ENCODE measurements at places on chromosomes 7 and 10. TPM values are rescaled to one million over a fixed set of nuclear protein-coding genes. Genes with fewer than 3 reads are reported as not detected.

COL17A1 gene
- total RNA-seq, result 0.45 TPM

TRPV5 gene
- total RNA-seq, result not detected

DNA sequence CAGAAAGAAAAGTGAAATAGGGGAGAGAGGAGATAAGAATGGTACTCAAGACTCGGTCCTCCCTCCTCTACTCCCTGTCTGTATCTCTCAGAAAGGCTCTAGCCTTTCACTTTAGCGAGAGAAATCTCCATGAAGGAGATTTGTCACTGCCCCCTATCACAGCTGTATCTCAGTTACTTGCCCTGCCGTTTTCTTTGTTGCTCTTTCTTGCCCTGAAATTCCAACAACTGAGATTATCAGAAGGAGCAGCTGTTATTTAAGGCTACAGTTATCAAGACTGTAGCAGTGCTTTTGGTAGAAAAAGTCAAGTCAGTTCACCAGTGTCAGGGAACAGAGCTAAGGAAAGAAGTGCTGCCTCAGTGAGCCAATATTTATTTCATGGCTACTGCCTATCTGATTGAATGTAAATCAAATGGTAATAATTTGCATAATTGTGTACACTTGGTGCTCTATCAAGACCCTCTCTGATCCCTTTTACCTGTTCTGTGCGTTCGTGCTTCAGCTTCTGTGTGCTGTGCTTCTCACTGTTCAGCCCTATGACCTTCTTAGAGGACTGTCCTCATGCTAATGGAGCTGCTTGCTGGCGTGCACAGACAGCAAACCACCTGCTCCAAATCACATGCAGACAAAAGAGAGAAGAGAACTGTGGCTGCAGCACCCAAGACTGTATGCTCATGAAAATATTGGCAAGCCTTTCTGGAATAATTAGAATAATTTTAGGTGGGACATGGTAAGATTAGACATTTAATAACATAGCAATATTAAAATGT, 180.2 kb upstream of the FAM3C start:
- no peak overlapping the region for H3K4me3 ChIP-seq
- no peak for DNase-seq
- no peaks in the 10 kb centered on the region for H3K4me1 ChIP-seq
- H3K36me3 ChIP-seq, result no peaks in the 10 kb centered on the region

- no peak overlapping the region for H3K4me3 ChIP-seq
- no peaks in the 10 kb centered on the region for H3K36me3 ChIP-seq
- no peaks in the 10 kb centered on the region for H3K4me1 ChIP-seq
- H3K27ac ChIP-seq, result no peak overlapping the region
- H3K27me3 ChIP-seq, result no peaks in the 10 kb centered on the region
These were observed 489.2 kb downstream of the MDFIC start for GRCh38 chr7:115410972-115411686.

DNA sequence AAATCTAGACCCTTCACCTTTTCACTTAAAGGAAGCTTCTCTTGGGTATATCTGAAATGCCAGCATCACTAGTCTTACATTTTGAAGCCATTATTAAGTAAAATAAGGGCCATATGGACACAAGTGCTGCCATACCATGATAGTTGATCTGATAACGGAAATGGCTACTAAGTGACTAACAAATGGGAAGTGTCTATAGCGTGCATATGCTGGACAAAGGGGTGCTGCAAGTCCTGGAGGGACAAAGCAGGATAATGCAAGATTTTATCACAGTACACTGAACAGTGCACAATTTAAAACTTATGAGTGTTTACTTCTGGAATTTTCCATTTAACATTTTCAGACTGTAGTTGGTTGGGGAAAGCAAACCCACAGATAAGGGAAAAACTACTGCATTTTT, 117.9 kb downstream of the ELMO1 start:
- H3K27ac ChIP-seq, result no peak overlapping the region
- DNase-seq, result no peak
- no peaks in the 10 kb centered on the region for H3K4me1 ChIP-seq
- H3K4me3 ChIP-seq, result no peak overlapping the region
- no peaks in the 10 kb centered on the region for H3K27me3 ChIP-seq
- no peaks in the 10 kb centered on the region for H3K36me3 ChIP-seq

DNA sequence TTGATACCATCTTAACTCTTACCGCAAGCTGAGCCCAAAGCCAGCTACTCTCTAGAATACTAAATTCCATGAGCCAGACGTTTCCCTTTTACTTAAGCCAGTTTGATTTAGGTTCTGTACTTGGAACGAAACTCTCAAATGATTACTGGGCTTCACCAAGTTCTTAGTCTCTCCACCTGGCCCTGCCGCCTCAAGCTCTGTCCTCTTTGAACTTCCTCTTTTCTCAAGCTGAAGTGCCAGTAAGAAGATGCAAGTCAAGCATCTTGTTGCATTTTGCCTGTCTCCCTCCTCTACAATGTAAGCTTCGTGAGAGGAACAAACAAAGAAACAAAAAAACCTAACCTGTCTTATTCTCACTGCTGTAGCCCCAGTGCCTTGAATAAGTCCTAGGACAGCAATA, 358.2 kb upstream of the NPVF start:
- H3K36me3 ChIP-seq, result no peaks in the 10 kb centered on the region
- DNase-seq, result no peak
- H3K27me3 ChIP-seq, result peaks cover 2% of the 10 kb centered on the region
- H3K27ac ChIP-seq, result no peak overlapping the region
- no peak overlapping the region for H3K4me3 ChIP-seq

- DNase-seq, result no peak
- H3K4me3 ChIP-seq, result no peak overlapping the region
- peaks cover 24% of the 10 kb centered on the region for H3K4me1 ChIP-seq
- no peaks in the 10 kb centered on the region for H3K27me3 ChIP-seq
- H3K36me3 ChIP-seq, result peaks cover 3% of the 10 kb centered on the region
- no peak overlapping the region for H3K27ac ChIP-seq
These were observed 3.5 kb downstream of the GSTO1 start for GRCh38 chr10:104258209-104258608.

DNA sequence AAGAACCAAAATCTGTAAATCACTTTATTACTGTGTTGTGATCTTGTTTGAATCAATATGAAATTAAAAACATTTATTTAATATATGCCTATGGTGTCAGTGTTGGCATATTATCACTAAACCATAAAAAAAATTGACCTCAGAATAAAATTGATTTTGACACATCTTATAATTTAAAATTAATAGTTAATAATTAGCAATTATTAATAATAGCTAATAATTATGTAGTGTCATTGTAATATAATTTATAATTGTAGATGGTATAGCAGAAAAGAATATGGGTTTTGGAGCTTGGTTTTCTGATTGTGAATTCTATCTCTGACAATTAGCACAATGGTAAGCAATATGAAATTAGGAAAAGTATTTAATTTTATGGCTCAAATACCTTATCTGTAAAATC, 89.4 kb upstream of the CNTNAP2 start:
- H3K27ac ChIP-seq, result no peak overlapping the region
- no peak for DNase-seq
- no peaks in the 10 kb centered on the region for H3K36me3 ChIP-seq
- no peak overlapping the region for H3K4me3 ChIP-seq
- H3K27me3 ChIP-seq, result no peaks in the 10 kb centered on the region

GRCh38 chr7:151869109-151869428, 7.8 kb downstream of the PRKAG2 start:
- H3K4me1 ChIP-seq, result no peaks in the 10 kb centered on the region
- no peak overlapping the region for H3K4me3 ChIP-seq
- no peaks in the 10 kb centered on the region for H3K27me3 ChIP-seq
- no peak overlapping the region for H3K27ac ChIP-seq
- DNase-seq, result no peak

GRCh38 chr7:92671505-92672169, 81.4 kb upstream of the FAM133B start:
- H3K27ac ChIP-seq, result no peak overlapping the region
- H3K27me3 ChIP-seq, result no peaks in the 10 kb centered on the region
- H3K4me1 ChIP-seq, result no peaks in the 10 kb centered on the region
- H3K4me3 ChIP-seq, result no peak overlapping the region

DNA sequence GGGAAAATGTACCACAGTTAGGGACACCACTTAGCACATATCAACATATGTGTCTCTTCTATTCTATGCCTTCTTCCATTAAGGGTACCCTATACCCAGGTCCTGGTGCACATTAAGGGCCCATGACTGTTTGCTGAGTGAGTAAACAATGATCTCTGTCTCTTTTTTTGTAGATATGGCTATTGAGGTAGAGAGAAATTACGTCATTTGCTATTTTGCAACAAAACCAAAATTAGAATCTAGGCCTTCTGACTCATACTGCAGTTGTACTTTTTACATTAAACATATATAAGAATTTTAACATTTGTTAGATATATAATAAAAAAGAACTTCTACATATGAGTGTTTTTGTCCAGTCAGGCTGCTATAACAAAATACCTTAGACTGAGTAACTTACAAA, 683.2 kb upstream of the LRRN3 start:
- no peaks in the 10 kb centered on the region for H3K27me3 ChIP-seq
- DNase-seq, result no peak
- no peak overlapping the region for H3K27ac ChIP-seq
- H3K4me1 ChIP-seq, result no peaks in the 10 kb centered on the region
- H3K36me3 ChIP-seq, result no peaks in the 10 kb centered on the region
- no peak overlapping the region for H3K4me3 ChIP-seq

DNA sequence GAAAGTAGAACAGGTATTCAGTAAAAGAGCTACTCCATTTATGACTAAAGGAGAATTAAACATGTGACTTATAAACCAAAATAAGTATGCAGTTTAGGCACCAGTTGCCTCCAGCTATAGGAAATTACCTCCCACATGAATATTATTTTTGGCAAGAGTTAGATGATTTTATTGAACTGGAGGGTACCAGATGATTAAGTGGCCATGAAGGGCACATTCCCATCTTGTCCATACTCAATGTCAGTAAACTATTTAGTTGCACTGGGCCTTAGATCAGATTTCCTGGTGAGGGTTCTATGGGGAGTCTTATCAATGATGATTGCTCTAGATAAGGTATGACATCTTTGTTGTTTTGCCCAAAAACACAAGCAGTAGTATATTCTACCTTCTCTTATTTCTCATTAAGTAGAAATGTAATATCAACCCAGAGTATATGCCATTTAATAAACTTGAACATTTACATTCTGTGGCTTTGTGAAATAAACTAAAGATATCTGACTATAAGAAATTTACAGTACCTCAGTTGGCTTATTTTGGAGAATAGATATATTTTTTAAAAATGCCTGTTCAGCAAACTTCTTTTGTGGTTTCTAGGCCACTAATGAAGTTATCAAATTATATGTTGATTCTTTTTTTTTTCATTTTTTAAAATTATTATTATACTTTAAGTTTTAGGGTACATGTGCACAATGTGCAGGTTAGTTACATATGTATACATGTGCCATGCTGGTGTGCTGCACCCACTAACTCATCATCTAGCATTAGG, 145.3 kb downstream of the SEMA3A start:
- no peak overlapping the region for H3K27ac ChIP-seq
- peaks cover 48% of the 10 kb centered on the region for H3K4me1 ChIP-seq
- no peak for DNase-seq
- H3K36me3 ChIP-seq, result peaks cover 2% of the 10 kb centered on the region

DNA sequence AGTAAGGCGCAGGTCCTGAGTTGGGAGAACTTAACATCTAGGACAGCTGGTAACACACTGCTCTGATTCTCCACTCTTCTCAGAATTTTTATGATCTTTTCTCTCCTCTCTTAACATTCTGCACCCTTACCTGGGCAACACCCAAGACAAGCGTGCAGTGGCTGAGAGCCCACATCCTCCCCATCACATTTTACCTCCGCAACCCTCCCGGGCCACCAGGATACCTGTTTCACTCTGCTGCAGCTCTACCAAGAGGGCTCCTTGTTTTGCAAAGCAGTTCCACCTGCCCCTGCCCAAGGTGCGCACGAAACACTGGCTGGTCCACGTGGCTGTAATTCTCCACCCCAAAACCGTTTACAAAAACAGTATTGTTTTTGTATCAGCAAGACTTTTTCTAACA, 81.5 kb downstream of the ITIH5 start:
- no peaks in the 10 kb centered on the region for H3K4me1 ChIP-seq
- H3K4me3 ChIP-seq, result no peak overlapping the region
- H3K27ac ChIP-seq, result no peak overlapping the region
- H3K27me3 ChIP-seq, result no peaks in the 10 kb centered on the region
- DNase-seq, result no peak

DNA sequence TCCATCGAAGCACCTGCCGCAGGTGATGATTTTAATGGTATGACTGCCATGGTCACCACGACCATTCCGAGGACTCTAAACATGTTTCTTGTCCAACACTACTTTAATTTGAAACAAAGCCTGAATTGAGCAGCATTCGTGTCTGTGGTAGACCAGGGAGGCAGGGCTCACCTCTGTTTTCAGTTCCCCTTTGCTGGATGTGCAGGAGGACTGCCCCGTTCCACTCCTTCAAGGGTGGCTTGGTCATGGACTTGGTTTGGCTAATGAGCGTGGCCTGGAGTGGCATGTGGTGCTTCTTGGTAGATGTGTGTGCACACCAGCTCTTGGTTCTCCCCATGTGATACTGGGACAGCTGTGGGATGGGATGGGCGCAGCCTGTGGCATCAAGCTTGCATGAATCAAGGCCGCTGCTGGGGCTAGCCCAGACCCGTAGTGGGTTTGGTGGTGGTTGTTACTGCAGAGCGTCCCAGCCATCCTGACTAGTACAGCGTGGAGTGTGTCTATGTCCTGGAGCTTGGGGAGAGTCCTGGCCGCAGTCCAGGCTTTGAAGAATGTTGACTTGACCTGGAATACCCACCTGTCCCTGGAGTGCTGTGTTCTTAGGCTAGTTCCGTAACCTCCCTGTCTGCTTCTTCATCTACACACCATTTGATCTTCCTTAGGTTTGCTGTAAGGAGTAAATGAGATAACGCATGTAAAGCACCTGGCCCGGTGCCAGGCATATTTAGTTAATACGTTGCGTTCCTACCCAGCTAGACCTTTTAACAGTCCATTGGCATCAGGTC, 34.8 kb downstream of the MGMT start:
- H3K27ac ChIP-seq, result no peak overlapping the region
- H3K4me3 ChIP-seq, result no peak overlapping the region

DNA sequence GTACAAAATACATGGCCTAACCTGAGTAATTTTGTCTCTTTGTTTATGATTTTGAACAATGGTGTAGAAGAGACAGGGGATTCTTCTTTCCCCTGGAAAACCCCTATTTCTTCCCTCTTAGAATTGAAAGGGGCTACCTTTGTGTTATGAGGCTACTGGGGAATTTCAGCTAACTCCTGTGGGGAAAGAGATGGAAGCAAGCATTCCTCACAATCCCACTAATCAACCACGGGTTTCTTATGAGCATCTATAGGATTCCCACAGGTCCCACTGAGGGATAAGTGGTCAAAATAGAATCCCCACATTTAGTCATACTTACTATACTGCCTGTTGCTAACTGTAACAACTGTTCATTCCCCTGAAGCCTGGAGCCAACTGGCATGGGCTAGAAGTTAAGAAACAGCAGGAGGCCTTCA, 32.2 kb upstream of the ITGB8 start:
- H3K4me1 ChIP-seq, result peaks cover 10% of the 10 kb centered on the region
- no peak overlapping the region for H3K4me3 ChIP-seq
- DNase-seq, result no peak
- no peaks in the 10 kb centered on the region for H3K27me3 ChIP-seq
- no peaks in the 10 kb centered on the region for H3K36me3 ChIP-seq

PKD2L1 gene
- not detected for total RNA-seq

TRUB1 gene
- 18.9 TPM for total RNA-seq

GRCh38 chr7:25823571-25823970, 328.4 kb upstream of the NFE2L3 start:
- no peak overlapping the region for H3K27ac ChIP-seq
- no peaks in the 10 kb centered on the region for H3K27me3 ChIP-seq
- no peak for DNase-seq
- no peaks in the 10 kb centered on the region for H3K4me1 ChIP-seq
